Erythroblast (primary cell): ENCODE measurements at places on chromosomes 6 and 20.
A peak's percentile ranks its signal among the peaks of the same experiment; 100 is the strongest.

- no peak for DNase-seq
Measured at GRCh38 chr6:154086510-154086909, 47.5 kb downstream of the OPRM1 start.

DNA sequence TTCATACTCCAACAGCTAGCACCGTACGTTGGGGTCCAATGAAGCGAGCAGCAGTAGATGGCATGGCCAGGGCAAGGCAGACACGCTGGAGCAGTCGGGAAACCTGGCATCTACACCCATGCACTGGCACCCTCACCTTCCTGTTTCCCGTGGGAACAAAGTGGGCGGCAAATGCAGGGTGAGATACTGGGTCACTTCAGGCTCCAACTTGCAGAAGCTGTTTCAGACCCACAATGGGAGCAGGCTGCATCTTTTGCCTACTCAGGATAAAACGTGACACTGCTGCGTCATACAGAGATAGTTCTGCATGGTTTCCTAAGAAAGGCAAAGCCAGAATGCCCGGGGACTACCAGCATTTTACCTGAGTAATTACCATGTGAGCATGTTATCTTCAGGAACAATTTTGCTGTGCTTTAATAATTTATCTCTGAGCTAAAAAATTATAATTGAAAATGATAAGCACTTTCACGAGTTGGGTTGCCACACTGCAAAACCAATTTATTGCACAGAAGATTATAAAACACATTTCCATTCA lies 10.9 kb upstream of the CD93 start:
- DNase-seq, result no peak

GRCh38 chr20:33566781-33567603 lies 77.1 kb downstream of the CBFA2T2 start:
- DNase-seq, result no peak

GRCh38 chr6:10886691-10887502 lies at the start of gene SYCP2L:
TSS of gene SYCP2L (plus strand) at chr6:10887052. CDS start at chr6:10887127, 75 bp downstream.
- peak; percentile 53 for DNase-seq

- DNase-seq, result peak; percentile 61
Measured at GRCh38 chr6:10695086-10695657, 400 bp downstream of the PAK1IP1 start.

GRCh38 chr20:39264506-39265172 lies 302.5 kb downstream of the DHX35 start:
- peak; percentile 66 for DNase-seq

- no peak for DNase-seq
Measured at GRCh38 chr20:21020659-21021471, 85.3 kb downstream of the LINC00237 start.

- no peak for DNase-seq
Measured at GRCh38 chr6:129488313-129488712, 221.7 kb downstream of the ARHGAP18 start.

DNA sequence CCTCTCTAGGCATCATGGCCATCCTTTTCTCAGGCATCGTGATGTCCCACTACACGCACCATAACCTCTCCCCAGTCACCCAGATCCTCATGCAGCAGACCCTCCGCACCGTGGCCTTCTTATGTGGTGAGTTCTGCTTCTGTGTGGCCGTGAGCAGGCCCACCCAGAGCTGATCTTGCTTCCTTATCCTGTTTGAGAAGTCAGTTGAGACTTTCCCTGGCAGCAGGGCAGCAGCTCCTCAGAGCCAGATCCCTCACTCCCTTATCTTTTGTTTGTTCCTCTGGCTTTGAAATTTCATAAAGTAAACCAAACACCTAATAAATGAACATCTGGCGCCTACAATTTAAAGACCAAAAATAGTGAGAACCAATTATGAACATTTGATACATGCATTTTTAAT lies 40.6 kb downstream of the SPATA2 start:
- no peak for DNase-seq

GRCh38 chr6:28657769-28658465 lies 132.2 kb downstream of the GPX5 start:
- peak; percentile 66 for DNase-seq

DNA sequence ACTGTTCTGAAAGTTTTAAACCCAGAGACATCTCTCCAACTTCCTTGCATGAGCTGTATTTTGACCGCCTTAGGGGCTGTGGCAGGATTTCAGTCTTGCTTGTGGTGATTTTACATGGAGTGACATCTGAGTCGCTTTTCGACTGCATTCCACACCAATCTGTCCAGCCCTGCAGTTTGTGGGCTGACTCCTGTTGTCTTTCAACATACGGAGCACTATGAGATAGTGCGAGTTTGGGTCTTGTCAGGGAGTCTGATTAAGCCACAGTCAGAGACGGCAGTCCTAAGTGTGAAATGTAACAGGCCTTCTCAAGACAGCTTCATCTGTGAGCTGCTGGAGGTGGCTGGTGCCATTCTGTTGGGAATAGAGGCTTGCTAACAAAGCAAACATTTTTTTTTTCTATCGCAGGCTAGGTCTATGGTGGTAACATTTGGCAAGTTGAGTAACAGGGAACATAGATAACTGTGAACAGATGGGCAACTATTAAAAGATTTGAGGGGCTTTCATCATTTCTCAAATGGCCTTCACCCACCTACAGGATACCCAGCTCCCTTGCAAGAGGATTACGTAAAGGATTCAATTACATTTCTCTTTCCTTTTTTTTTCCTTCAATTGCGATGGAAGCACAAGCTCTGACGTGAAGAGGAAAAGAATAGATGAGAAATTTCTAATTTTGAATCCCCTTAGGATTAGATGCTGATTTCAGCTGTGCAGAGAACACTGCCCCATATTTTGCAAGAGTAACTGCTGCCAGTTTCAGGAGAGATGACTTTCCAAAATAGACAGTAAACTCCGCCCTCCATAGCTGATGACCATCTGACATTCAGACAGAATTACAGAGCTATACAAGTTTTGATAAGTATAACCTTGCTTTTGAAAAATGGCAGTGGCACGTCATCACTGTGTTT lies 25.1 kb downstream of the CAP2 start:
- DNase-seq, result no peak

GRCh38 chr6:5051394-5051793 lies 33.7 kb upstream of the PPP1R3G start:
- DNase-seq, result no peak

- DNase-seq, result no peak
Measured at GRCh38 chr6:90764001-90764400, 177.1 kb upstream of the MAP3K7 start.

GRCh38 chr20:44447827-44448419 lies 27.8 kb upstream of the TTPAL start:
- no peak for DNase-seq

GRCh38 chr6:6746333-6746969 lies 157.9 kb downstream of the LY86 start:
- peak; percentile 47 for DNase-seq

- DNase-seq, result no peak
Measured at GRCh38 chr6:109977791-109978173, 329 bp upstream of the GPR6 start.

DNA sequence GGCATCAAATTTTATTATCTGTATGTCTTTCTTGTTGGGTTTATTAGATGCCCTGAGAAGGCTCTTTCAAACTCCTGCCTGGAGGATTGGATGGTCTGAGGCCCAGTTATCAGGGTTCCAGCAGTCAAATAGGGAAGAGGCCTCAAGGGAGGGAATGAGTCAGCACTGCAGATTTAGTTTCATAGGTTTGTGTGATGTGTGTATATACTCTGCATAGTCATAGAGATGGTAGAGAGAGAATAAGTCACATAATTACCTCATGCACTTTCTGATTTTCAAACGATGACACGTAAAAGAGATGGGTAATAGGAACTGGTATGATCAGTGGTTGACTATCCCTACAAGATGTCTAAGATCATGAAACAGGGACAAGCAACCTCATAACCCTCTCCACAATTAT lies 82.1 kb downstream of the ADAT2 start:
- DNase-seq, result no peak

GRCh38 chr6:135257631-135258405 lies 76.7 kb downstream of the MYB start:
- no peak for DNase-seq

DNA sequence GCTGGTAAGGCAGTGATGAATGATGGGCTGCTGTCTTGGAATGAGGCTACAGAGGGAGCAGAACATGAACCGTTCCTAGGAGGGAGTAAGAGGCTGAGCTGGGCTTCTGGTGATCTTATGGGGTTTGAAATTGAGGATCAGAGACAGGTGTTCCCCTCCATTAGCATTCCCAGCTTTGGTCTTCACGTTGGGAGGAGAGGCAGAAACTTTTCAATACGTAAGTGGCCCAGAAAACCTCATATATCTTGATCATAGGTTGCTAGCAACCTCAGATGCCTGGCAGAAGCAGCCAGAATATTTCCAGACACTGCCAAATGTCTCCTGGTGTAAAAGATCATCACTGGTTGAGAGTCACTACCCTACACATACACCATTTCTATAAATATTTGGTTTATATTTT lies 167.1 kb downstream of the INSM1 start:
- no peak for DNase-seq

- no peak for DNase-seq
Measured at GRCh38 chr6:156883497-156884252, 106.5 kb downstream of the ARID1B start.

DNA sequence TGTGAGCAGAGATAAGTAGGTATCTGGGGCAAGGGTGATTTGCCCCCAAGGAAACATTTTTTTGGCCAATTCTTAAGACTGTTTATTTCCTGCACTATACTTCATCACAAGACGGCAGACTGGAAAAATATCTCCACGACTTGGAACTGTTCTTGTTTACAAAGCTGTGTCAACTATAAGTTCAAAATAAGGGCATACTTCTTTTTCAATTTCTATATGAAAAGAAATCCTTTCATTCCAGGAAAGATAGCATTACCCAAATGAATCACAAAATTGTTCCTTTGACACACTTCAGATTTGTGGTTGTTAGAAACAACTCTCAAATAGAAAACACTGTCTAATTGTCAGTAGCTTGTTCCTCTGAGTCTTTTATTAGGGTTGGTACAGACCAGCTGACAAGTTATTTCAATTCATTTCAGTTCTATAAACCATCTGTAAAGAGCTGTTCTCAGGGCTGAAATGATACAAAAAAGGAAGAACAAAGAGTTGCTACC lies 212.9 kb upstream of the PRDM1 start:
- no peak for DNase-seq

DNA sequence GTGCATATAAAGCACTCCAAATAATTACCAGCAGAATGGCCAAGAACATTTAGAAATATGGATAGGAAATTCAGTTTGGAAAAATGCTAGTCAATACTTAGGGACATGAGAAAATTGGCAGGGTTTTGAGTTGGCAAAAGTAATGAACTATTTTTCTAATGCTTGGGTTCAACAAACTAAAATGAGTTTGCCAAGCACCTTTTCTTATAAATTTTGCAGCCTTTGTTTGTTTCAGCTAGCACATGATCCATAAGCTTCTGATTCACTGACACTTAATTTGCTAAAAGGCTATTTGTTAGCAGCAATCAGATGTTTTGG lies 324.8 kb downstream of the QKI start:
- DNase-seq, result no peak

GRCh38 chr20:12641619-12642018 lies 367.2 kb upstream of the SPTLC3 start:
- DNase-seq, result no peak

- DNase-seq, result no peak
Measured at GRCh38 chr6:114339706-114340105, 3.1 kb downstream of the HS3ST5 start.
